ENCODE measurements at places on chromosomes 13 and 19. TPM values are rescaled to one million over a fixed set of nuclear protein-coding genes. Genes with fewer than 3 reads are reported as not detected.

DNA sequence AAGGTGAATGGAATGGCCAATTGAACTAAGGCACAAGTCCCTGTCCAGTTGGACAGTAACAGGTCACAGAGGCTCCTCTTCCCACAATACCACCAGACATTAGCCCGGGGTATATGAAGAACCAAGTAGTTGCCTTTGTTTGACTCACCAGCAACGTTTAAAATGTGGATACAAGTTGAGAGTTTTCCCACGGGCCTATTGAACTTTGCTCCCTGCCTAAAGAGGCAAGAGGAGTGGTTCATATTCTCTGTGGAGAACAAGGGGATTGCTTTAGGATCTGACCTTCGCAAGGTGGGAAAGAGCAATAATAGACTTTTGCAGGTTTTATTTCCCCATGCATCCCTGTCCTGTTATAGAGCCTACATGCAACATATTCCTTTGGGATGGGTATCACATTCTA, 177.2 kb downstream of the POU4F1 start:
- DNase-seq: no peak

The C1QTNF9 gene
- not detected for total RNA-seq

The CLDND2 gene
- total RNA-seq: not detected

DNA sequence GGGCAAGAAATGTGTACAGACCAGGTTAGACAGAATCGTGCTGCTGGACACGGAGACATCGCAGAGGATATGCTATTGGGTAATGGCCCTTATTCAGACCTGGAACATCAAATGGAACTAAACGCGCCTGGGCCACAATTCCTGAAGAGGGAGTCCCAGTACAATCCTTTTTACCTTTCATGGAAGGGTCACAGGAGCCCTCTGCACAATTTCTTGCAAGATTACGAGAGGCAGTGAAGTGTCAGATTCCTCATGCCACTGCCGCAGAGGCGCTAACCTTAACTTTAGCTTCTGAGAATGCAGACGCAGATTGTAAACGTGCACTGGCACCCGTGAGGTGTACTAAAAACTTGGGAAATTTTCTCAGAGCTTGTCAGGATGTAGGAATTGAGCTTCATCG, 18.1 kb downstream of the CLEC4M start:
- DNase-seq: peak; percentile 26

The OR2Z1 gene
- not detected for total RNA-seq

The INSL3 gene
- not detected for total RNA-seq

GRCh38 chr13:97506511-97506910, 72.5 kb downstream of the RAP2A start:
- no peak for DNase-seq

The GYS1 gene
- total RNA-seq: 42.9 TPM
